Neuronal stem cell (in vitro differentiated cells): ENCODE measurements at places on chromosomes 2 and 18.
A peak's percentile ranks its signal among the peaks of the same experiment; 100 is the strongest.

- DNase-seq = no peak
These were observed 137.1 kb upstream of the RMP24 start for GRCh38 chr18:35835366-35835765.

DNA sequence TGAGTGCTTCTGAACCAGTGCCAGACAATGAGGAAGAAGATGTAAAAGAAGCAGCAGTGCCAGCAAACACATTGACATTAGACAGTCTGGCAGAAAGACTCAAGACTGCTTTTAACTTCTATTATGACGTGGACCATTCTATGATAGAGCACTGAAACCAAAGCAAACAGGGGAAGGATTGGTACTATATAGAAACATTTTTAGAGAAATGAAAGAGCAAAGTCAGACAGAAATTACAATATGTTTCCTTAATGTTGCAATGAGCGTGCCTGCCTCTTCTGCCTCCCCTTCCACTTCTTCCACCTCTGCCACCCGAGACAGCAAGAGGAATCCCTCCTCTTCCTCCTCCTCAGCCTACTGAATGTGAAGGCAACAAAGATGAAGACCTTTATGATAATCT is 39.7 kb downstream of the DHX57 start:
- DNase-seq = no peak

GRCh38 chr2:120773186-120773800 is 37.6 kb downstream of the GLI2 start:
- DNase-seq = no peak

GRCh38 chr2:13106302-13106701 is 389.6 kb downstream of the TRIB2 start:
- DNase-seq = no peak

DNA sequence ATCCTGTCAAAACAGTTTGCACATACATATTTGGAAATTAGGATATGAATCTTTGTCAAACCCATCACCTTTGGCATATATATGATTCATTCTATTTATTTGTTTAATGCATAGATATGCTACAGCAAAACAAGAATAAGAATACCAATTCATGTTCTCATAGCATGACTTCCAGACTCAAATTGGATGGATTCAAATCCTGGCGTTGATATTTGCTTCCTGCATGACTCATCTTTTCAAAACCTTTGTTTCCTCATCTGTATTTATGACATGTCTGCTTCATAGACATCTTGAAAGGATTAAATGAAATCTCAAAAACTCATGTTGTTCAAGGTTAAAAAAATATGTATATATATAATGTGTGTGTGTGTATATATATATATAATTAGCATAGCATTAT is 261.3 kb downstream of the MBD5 start:
- no peak for DNase-seq

DNA sequence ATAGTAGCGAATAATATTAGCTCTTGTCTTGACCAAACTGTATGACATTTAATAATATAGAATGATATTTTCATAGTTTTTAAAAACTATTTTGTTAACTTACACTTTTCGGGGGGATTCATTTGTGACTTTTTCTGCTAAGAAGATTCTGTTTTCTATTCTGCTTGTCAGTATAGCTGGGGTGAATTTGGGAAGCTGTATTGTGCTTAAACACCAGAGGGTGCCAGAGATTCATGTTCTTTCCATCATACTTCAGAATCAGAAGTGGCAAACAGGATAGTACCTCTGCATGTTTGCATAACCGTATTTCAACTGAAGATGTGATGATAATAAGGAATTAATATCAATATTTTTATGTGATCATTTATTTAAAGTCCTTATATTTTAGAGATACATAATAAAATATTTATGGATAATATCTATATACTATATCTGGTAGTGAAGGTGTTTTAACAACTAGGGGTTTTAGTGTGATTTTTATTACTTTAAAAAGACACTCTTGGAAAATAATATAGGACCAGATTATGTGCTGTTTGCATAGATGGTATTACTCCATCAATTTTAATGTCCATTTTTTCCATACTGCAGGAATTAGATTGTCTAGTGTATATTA is 81.0 kb downstream of the TAF4B start:
- DNase-seq = peak; percentile 37

GRCh38 chr18:3262234-3263131 is 550 bp downstream of the MYL12B start:
- DNase-seq = no peak

- no peak for DNase-seq
These were observed 23.4 kb upstream of the TMEM87B start for GRCh38 chr2:112031473-112032223.

DNA sequence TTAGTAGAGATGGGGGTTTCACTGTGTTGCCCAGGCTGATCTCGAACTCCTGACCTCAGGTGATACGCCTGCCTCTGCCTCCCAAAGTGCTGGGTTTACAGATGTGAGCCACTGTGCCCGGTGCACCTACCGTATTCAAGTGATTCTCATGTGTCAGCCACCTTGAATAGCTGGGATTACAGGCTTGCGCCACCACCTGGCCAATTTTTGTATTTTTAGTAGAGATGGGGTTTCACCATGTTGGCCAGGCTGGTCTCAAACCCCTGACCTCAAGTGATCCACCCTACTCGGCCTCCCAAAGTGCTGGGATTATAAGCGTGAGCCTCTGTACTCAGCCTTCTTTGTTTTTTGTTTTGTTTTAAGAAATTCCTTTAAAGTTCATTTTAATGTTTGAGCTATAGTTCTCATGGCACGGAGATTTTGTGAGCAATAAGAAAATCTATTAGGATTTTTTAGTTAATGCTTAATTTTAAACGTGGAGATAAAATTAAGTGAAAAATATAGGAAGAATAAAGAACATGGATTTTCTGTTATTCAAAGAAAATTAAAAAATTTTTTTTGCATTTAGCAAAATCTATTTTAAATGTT is 242.6 kb downstream of the PHLPP1 start:
- peak; percentile 29 for DNase-seq

GRCh38 chr2:175621821-175622220 is 380.2 kb downstream of the LNPK start:
- DNase-seq = no peak

GRCh38 chr2:188751816-188752215 is 222.4 kb upstream of the COL3A1 start:
- no peak for DNase-seq

DNA sequence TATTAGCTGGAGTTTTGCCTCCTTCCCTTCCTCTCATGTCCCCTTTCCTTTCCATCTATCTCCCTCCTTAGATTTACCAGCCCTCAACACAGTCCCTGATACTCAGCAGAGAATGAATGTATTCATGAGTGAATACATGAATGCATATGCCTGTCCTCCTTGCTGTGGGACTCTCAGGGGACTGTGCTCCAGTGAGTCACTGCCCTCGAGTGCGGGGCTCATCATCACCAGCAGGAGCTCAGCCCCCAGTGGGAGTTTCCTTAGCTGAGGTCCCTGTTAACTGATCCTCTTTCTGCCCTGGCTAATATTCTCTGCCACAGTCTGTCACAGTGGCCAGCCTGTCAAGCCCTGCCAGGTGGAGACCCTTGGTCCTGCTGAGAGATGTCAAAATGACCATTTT is 104.9 kb upstream of the LHCGR start:
- no peak for DNase-seq

- DNase-seq = no peak
These were observed 89.5 kb upstream of the ZNF519 start for GRCh38 chr18:14221689-14222088.

DNA sequence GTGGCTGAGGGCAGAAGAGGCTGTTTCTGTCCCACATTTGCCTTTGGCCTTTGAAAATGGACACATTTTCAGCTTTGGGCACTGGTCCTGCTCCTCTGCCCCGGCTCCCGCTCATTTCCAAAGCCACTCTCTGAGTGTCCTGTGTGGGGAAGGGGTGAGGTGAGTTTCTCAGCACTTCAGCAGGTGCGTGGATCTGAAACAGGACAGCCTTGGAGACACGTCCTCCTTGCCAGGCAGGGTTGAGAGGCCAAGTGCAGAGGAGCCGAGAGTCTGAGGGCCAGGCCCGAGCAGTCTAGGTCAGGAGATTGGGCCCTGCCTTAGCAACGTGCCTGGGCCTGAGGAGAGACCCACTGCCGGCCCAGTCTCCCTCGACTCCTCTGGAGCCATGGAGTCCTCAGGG is 21.9 kb upstream of the ALPI start:
- no peak for DNase-seq

GRCh38 chr2:101710471-101711318 is 13.2 kb downstream of the MAP4K4 start:
- DNase-seq = no peak

- no peak for DNase-seq
These were observed 291.7 kb upstream of the KYNU start for GRCh38 chr2:142585785-142586184.

GRCh38 chr2:25920786-25921415 is 42.6 kb upstream of the ASXL2 start:
- DNase-seq = no peak

DNA sequence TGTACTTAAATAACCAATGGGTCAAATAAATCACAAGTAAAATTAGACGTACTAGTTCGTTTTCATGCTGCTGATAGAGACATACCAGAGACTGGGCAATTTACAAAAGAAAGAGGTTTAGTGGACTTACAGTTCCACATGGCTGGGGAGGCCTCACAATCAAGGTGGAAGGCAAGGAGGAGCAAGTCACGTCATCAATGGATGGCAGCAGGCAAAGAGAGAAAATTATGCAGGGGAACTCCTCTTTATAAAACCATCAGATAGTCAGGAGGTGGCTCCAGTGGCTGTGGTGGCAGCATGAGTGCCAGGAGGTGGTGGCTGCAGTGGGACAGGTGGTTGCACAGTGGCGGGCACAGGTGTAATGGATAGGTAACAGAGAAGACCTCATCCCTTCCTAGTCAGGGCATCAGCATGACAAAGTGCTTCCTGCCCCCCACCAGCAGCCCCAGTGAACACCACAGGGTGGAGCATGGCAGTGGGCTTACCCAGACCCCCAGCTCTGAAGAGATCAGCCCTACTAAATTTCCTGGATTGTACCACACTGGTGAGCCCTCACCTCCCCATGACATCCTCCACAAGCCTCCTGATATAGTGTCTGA is 6.9 kb upstream of the CHST10 start:
- DNase-seq = no peak

DNA sequence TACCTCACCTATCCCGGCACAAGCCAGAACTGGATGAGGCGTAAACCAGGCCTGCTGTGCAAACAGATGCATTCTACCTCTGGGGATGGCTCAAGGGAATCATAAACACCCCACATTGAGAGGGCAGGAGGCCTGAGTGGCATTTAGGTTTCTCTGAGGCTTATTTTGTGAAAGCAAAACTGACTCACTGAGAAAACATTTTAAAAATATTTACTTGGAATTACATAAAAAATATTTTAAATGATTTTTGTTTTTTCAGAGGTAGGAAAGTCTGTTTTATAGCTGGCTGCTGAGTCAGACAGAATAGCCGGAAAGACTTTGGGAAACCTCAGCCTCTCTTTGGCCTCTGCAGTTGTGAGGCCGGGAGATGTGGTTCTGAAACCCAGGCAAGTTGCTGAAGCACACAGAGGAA is 244.1 kb downstream of the NCKAP5 start:
- DNase-seq = no peak

DNA sequence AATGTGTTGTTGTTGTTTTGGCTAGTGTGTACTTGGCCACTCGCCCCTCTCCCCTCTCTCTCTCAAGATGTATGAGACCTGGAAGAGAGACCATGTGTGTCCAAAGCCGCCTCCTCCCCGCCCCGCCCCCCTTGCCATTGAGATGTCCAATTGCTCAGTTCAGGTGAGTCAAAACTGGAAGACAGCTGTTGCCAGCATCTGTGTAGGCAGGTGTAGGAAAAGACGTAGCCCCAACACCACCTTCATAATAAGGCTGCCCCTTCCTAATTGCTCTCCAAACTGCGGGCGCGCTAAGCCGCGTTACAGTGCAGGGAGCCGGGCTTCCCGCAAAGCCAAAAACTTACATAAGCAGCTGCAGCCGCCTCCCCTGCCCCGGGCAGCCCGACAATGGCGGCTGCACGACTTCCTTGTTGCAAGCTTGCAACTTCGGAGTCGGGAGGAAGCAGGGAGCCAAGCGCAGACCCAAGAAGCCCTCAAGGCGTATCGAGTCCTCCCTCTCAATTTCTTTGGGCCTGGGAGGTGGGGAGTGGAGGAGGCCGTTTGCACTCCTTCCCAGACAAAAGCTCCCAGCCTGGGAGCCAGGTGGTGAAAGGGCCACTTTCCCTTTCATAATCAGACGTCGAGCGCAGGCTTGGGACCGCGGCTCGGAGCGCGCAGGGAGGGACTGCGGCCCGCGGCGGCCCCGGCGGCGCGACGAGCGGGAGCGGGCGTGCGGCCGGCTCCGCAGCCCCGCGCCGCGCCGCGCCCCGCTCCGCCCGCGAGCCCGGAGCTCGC is 882 bp downstream of the ZBTB14 start:
- peak; percentile 54 for DNase-seq

DNA sequence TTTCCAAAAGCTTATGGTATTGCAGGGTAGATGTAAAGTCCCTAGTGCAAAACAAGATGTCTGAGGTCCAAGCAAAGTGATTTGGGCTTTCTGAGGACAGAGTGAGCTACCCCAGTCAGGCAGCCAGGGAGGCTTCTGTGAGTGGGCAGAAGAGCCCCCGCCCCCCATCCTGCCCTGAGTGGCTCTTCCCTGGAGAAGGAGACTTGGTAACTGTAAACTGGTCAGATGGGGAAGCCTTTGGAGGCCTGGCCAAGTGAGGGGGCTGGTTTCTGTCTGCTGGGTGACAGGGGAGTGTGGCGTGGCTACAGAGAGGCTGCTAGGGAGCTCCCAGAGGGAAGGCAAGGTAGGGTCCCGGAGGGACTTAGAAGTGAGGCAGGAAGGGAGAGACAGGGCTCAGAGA is 181.3 kb upstream of the HAAO start:
- DNase-seq = no peak

DNA sequence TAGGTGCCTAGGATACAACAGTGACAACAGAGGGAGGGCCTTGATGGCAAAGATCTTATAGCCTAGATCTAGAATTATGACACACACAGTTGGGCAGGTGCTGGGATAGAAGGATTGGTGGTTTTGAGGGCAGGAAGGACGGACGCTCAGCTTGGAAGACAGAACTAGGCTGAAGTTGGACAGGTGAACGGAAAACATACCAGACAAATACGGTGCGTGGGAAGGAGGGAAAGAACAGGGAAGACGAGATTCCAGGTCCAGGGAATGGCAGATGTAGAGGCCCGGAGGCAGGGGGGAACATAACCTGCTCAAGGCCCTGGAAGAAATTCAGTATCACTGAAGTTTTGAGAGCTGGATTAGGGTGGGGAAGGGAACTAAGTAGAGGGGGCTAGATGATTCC is 40.8 kb downstream of the CRACDL start:
- DNase-seq = no peak

DNA sequence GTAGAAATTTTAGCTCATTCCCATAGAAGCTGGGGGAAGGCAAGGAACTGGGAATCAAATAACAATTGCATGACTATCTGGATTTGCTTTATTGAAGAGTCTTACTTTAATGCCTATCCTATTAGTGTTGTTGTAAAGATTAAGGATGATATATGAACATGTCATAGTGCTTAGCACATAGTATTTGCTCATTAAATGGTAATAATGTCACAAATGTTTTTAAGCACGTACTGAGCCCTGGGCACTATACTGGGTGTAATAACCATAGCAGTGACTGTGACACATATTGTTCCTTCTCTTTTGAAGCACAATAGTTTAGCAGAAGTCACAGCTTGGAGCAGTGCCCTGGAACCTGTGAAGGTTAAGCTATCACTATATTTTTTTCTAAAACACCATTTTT is 47.2 kb upstream of the DTNB start:
- no peak for DNase-seq

- no peak for DNase-seq
These were observed 99.3 kb downstream of the MAP2 start for GRCh38 chr2:209523041-209523740.
